ENCODE measurements at places on chromosomes 7 and 10.

DNA sequence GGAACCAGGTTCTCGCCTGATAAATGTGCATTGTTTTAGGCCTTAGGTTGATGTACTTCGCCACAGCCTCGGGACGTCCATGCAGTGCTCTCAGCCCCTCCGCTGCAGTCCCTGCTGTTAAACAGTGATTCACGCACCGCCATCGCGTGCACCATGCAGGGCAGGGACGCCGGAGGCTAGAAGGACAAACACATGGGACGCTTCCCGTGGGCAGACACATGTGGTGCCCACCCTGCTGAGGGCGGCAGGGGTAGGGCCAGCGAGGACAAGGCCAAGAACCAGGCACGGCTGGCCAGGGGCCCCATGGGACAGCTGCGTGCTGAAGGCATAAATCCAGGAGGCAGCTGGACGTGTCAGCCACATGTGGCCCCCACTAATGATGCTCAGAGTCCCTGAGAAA lies 394.7 kb downstream of the PTPRN2 start:
- no peak for DNase-seq

GRCh38 chr10:122170802-122171201 lies 100.3 kb upstream of the BTBD16 start:
- no peak for DNase-seq

- DNase-seq = no peak
Measured at GRCh38 chr7:103717574-103717973, 271.6 kb upstream of the SLC26A5 start.

DNA sequence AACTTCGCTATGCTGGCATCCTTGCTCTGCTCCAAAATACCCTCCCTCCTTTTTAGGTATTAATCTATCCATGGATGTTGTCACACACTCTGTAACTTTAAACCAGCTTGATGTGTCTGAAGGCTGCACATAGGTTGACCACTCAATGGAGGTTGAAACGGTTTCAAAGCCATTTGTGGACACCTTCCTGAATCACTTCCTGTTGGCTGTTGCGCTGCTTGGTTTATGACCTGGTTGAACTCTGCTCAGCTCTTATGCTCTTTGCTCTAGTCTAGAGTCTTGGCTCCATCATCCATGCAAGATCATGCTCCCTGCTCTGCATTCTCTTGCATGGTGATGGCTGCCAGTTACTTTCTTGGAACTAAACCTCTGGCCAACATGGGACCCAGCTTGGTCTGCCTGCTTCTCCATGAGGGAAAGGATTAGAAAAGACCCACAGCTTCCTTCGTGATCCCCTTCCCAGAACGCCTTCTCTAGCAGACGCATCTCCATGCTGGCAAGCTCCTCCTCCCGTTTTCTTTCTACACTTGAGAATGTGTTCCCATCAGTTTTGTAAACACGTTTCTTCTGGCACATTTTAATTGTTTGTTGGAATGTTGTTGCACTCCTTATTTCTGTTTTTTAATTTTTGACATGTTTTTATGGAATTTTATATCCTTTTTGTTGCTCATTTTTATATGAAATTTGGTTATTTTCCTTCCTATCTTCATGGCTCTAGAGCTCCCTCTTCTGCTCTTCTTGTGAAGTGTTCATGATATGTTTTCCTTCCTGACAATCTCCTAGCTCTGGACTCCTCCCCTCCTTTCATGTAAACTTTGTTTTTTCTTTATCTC lies 149.8 kb downstream of the XPNPEP1 start:
- no peak for DNase-seq

DNA sequence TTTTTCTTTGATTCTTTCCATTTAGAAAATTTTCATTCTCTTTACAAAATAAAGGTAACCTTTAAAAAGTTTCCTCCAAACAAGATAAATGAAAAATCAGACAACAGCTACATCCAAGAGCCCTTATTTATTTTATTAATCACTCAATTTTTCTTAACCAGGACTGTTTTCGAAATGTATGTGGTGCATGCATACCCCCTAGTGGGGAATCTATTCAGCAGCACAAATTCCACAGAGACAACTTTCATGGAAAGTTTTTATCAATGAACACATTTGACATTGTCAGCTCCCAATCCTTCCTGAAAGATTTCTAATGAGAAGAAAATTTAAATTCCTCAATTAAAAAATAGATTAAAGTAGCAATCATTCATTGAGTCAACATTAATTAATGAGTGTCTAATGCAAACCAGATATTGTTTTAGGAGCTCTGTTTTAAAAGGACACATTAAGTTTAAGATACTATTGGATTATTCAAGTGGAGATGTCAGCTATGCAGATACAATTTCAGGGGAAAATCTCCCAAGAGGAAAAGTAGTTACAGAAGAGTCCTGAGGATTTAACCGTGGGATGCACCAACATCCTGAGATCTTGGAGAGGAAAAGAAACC lies 5.2 kb upstream of the HTR7 start:
- DNase-seq = no peak

DNA sequence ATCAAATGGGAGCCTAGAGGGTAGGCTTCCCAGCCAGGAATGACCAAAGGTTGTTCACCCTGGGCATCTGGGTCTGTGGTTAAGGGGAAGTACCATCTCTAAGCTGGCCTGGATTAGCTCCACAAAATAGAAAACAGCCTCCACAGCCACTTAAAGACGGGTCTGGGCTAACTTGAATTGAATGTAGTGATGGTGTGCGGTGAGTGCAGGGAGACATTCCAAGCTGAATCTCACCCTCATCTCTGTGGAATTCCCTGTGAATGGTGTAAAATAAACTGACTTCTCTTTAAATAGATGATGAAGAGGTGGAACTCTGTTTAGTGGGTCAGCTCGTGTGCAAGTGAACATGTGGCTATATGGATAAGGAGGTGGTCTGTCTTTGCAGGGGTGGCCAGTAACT lies 251.0 kb downstream of the DYNC1I1 start:
- DNase-seq = no peak

DNA sequence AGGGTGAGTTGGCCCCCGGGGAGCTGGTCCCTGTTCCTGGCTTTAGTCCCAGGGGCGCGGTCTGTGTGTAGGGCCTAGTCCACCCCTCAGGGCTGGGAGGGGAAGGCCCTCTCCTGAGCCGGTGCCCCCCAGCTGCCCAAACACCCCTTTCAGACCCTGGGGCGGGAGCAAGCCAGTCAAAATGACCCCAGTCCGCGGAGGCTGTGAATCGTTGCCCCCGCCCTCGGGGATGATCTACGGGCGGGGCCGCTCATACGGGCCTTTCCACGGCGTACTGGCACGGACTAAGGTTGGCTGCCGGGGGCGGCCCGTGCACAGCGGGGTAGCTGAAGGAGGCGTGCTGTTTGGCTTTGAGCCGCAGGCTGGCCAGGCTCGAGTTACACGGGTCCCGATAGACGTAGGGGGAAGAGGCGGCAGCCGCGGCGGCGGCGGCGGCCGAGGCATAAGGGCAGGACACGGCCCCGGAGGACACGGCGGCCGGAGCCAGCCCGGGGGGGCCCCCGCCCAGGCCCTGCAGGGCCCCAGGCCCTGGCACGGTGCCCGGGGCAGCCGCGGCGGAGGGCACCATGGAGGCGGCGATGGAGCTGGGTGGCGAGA lies 4.3 kb downstream of the ELOVL3 start:
- peak; percentile 71 for DNase-seq

DNA sequence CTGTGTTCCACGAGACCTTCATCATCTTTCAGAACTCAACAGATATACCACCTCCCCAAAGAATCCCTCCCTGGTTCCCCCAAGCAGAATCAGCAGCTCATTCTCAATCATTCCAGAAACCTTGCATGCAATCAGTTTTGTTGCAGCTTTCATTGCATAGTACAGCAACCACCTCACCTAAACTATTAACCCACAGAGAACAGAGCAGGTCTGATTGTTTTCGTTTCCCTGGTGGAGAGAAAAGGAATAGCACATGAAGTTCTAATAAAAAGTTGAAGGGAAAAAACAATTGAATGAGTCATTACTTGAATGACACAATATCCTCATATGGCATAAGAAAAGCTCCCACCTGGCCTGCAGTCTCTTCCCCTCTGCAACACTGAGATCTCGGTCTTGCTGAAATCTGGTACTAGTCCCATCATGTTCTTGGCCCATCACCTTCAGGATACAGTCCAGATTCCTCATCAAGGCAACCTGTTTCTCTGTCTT lies 147.1 kb upstream of the GDF10 start:
- DNase-seq = no peak

GRCh38 chr7:126016722-126017121 lies 1087.1 kb upstream of the POT1 start:
- DNase-seq = no peak

GRCh38 chr7:85823396-85824080 lies 636.7 kb upstream of the SEMA3D start:
- DNase-seq = no peak

DNA sequence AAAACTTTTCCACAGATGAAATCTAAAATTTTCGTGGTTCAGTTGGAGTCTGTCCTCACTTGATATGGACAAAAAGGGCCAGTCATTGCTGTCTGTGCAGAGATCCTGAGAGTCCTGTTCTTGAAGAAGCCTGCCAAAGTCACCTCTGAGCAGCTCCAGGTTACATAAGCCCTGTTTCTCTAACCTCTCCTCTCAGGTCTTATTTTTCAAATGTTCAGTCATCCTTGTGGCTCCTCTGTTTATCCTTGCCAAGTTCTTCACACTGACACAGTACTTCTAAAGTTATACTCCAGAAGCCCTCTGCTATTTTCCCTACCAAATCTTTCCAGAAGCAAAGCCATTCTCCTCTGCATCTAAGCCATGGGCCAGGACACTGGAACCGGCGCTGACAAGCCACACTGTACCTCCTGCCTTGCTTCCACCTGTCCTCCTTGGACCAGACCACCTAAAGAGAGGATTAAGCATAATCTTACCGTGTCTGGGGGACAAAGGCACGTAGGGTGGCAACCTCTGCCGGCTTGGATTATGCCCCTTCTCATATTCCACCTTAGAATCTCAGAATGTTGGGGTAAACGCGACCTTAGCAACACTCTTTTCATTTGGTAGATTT lies 161.6 kb downstream of the JAZF1 start:
- no peak for DNase-seq

GRCh38 chr7:49855281-49855980 lies 82.0 kb downstream of the VWC2 start:
- DNase-seq = no peak

DNA sequence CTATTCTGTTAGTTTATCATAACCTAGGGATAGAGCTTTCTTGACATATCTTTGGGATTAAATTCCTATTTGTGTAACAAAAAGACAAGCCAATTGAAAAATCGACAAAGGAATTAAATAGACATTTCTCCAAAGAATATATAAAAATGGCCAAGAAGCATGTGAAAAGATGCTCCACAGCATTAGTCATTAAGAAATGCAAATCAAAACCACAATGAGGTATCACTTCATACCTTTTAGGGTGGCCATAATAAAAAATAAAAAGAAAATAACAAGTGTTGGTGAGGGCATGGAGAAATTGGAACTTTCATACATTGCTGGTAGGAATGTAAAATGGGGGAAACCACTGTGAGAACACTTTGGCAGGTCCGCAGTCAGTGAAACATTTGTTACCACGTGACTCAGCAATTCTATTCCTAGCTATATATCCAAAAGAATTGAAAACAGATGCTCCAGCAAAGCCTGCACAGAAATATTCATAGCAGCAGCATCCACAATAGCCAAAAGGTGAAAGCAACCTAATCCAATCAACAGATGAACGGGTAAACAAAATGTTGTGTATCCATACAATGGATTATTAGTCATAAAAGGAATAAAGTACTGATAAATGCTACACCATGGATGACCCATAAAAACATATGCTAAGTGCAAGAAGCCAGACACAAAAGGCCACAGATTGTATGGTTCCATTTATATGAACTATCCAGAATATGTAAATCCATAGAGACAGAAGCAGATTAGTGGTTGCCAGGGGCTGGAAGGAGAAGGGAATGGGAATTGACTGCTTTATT lies 20.5 kb downstream of the SPAG6 start:
- DNase-seq = no peak

- no peak for DNase-seq
Measured at GRCh38 chr10:103605359-103606096, 112.0 kb downstream of the NEURL1 start.

- no peak for DNase-seq
Measured at GRCh38 chr10:87842776-87843497, 20.4 kb downstream of the KLLN start.

- no peak for DNase-seq
Measured at GRCh38 chr10:25441270-25441669, 266.5 kb downstream of the GPR158 start.

- DNase-seq = no peak
Measured at GRCh38 chr7:126843336-126843735, 409.4 kb downstream of the GRM8 start.

- DNase-seq = no peak
Measured at GRCh38 chr7:14834883-14835282, 67.7 kb downstream of the DGKB start.

DNA sequence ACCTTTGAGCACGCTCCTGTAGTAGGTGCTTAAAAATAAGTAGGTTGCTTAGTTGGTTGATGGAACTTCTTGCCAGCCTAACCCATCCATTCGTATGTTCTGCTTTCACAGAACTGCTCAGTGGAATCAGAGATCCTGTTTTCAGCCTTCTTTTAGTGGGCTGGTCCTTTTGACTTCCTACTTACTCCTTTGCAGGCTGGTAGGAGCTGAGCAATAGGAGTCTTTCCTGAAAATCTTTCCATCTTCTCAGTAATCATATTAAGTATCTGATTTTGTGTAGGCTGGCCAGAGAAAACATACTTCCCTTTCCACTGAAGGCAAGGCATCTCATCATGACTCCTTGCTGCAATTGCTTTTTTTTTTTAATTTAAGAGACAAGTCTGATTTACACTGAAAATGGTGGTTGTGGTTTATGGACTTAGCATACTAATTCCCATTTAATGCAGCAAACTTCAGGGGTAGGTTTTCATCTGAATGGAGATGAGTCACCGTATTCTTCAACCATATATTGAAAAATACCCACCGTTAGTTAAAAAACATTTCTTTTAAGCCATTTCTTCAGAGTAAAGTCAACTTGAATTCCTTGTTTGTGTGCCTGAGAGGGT lies 208.0 kb downstream of the ZNF365 start:
- no peak for DNase-seq

DNA sequence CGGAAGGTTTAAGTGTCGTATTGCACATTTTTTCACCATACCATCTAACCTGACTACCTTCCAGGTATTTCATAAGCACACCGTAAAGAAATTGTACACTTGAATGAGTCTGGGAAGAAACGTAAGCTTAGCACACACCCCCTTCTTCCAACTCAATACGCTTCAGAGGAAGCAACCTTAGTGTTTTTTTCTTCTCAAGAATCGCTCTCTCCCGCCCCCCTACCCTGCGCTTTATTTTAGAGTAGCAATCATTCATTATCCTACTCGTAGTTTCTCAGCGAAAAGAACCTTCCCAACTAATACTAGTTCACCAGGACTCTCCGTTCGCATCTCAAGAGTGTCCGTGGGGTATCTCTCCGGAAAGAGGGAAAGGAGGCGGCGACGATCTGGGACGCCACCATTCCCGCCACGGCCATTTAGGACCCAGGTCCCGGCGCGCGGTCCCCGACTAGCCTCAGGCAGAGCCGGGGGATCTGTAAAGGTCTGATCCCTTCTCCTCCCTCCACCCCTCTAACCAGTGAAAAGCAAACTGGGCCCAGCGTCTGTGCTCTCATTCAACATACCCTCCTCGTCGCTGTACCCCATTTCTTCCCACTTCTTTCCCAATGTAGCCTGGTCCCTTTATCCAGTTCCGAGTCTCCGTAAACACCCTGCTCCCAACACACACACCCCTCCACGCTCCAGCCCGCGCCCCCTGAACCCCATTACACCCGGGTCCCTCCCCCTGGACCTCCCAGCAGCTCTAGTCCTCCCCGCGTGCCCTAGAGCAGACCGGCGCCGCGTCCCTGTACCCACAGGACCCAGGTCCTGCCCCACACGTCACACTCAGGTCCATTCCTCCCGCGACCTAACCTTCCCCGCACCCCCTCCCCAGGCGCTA lies 16.0 kb downstream of the MYOZ1 start:
- DNase-seq = no peak

All from coronary artery (tissue), 2 donors.